Dermis blood vessel endothelial cell (primary cell): ENCODE measurements at places on chromosomes 1 and 21. TPM values are rescaled to one million over a fixed set of nuclear protein-coding genes. Genes with fewer than 3 reads are reported as not detected.

GRCh38 chr1:147600119-147601111 lies 59.1 kb downstream of the BCL9 start:
- peak; percentile 18 for DNase-seq

DNA sequence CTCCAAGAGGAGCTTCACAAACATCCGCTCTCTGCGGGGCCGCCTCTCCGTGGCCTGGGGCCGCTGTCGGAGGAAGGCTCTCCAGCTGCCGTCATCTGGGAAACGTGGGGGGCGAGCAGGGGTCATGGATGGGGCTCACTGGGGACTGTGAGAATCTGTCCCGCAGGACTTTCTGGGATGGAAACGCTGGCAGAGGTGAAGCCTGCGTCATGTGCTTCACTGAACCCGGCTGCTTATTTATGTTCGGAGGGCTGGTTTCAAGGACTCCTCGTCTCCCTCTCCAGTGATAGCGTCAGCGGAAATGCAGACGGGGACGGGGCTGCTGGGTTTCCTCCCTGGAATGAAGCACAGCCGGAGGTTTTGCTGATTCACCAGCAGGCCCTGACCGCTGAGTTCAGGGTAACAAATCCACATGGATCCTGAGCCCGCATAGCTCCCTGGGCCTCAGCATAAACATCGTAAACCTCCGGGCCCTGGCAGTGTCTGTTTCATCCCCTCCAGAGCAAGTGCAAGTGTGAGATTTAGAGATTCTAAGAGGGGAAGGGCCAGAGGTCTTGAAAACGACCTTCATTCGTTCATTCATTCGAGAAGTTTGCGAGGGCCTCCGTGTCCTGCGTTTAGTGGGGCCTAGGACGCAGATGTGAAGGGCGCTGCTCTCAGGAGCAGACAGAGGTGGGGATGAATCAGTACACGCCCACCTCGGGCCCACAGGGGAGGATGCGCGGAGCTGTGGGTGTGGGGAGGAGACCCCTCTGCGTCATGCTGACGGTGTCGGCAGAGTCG lies 7.0 kb upstream of the POFUT2 start:
- peak; percentile 97 for DNase-seq

DNA sequence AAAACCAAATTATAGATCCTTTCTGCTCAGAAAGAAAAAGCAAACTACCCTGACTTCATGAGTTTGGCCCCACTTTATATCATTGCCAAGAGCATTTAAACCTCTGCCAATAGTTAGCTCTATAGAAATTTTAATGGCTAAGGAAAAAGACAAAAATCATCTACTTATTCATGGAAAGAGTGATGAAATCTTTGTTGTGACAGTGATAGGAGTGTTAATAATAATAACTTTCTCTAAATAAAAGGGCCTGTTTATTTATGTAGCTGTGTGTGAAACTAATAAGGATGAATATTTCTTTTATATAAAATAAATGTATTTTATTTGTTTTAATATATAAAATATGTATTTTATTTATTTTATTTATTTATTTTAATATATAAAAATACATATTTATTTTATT lies 6.4 kb downstream of the CHODL start:
- DNase-seq, result no peak

DNA sequence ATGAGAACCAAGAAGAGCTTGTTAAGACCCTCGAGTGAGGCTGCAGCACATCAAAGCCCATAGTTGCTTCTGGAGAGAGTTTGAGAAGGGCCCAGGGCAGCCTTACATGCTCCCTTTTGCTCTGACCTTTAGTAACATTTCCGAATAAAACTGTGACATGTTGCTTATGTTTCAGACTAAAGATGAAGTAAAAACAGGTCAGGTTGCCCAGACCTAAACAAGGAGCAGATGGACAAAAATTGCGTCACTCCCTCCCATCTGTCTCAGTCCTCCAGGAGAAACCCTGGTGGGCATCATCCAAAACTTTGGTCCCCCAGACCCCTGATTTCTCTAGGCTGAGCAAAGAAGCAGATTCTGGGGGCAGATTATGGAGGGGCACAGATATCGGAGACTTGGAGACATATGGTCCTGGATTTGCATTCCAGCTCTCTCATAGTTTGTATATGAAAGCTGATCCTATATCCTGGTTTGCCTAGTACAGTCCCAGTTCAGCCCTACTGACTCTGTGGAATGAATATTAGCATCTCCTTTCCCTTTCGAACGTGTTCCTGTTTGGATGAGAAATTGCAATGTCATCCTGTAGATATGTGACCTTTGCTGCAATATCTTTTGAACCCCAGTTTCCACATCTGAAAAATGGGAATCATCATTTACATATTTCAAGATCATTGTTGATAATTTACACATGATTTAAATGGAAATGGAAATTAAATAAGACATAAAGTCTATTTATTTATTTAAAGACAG lies 304.9 kb upstream of the USP24 start:
- no peak for DNase-seq

- DNase-seq, result peak; percentile 71
These were observed 42.8 kb upstream of the ARTN start for GRCh38 chr1:43890815-43891214.

DNA sequence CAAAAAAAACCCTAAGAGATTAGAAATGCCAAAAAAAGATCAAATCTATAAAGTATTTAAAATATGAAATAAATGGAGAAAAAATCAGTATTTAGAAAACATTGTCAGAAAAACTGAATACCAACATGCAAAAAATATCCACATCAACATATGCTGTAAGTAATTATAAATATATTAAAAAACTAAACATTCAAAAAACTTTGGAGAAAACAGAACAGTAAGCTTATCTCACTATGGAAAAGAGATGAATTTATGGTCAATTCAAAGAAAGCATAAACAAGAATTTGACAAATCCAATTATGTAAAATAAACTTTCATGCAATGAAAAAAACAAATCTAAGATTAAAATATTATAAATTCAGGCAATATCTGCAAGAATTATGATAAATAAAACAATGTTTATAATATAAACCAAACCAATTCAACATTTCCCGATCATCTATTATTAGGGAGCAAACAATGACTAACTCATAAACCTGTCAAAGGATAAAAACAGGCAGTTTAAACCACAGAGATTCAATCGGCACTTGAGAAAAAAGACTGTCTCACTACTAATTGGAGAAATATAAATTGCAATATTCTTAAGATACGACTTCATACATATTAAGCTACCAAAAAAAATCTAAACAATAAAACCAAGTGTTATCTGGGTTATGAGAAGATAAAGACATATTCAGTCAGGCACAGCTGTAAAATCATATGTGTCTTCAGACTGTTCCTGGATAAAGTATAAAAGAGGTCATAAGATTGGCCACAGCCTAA lies 21.8 kb downstream of the EYA3 start:
- no peak for DNase-seq

DNA sequence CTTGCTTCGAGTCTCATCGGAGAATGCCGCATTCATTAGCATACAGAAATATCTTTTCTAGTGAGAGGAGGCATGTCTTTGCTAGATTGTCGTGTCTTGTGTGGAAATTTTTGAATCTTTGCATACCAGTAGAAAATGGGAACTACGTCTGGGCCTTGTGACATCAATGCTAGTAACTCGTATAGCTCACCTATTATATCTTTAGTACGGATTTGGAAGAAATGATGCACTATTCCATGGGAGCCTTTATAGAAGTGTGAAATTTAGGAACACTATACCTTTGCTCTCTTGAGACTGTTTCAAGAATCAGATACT lies 835 bp downstream of the UHMK1 start:
- peak; percentile 41 for DNase-seq

DNA sequence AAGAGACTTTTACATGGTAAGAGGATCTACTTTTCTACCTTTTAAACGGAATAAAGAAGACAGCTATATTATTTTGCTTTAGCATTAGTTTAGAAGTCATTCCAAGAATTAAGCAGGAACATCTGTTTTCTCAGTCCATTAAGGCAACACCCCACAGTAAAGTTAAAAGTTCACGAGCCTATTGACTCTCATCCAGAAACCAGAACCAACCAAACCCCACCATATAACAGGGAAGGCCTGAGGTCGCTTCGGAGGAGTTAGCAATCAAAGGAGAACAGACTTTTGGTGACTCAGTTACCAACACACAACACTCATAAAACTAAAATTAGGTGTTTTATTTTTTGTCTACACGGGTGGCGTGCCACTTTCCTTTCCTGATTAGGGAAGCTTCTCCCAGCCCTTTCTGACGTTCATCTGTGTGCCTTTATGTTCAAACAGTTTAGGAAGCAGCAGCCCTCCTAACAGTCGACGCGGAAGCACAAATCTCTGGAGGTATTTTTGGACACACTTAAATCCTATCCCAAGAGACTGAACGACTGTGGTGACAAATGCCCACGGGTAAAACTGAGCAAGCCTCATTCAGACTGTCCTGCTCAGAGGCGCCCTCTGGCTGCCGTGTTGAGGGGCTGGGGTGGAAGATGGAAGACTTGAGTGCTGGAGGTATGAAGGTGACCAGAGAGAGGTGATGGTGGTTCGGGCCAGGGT lies 8.6 kb upstream of the PLA2G2C start:
- peak; percentile 79 for DNase-seq

KPRP gene
- total RNA-seq, result not detected in 2 replicates

SEMA4A gene
- total RNA-seq, result 0.68 and 0.74 TPM in 2 replicates
